ENCODE measurements at places on chromosomes 1 and 21. TPM values are rescaled to one million over a fixed set of nuclear protein-coding genes. Genes with fewer than 3 reads are reported as not detected.

The CFAP126 gene
- polyA plus RNA-seq = 2.5 TPM

DNA sequence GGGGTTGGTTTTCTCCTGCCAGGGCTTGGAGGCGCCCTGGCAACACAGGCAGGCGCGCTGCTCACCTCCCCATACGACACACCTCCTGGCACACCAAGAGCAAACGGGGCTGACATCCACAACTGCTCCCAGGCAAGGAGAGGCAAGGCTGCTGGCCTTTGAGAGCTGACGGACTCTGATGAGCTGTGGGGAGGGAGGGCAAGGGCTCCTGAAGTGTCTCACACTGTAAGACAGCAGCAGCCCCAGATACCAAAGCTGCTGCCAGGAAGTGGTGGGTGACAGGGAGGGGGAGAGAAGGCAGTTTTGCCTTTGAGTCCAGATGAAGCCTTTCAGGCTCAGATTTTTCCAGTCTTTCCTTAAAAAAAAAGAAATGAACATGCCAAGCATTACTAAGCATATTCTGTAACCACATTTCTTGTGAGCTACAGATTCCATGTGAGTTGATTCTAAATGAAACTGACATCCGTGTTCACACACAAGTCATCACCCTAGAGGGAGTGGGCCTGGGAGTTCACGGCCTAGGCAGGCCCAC is 24.3 kb downstream of the PGBD5 start:
- no peaks in the 10 kb centered on the region for H3K4me1 ChIP-seq
- peak; percentile 72 for DNase-seq
- no peaks in the 10 kb centered on the region for H3K27me3 ChIP-seq
- no peak overlapping the region for H3K27ac ChIP-seq

The SPRR2G gene
- not detected for polyA plus RNA-seq

The SGIP1 gene
- 8.3 TPM for polyA plus RNA-seq

GRCh38 chr1:209094384-209094783 is 489.1 kb upstream of the CAMK1G start:
- no peaks in the 10 kb centered on the region for H3K27me3 ChIP-seq
- H3K4me3 ChIP-seq = no peak overlapping the region
- no peak for DNase-seq
- H3K36me3 ChIP-seq = no peaks in the 10 kb centered on the region

The C1orf185 gene
- polyA plus RNA-seq = not detected
